AG04450 (cell line): ENCODE measurements at places on chromosomes 11 and 22.

GRCh38 chr22:29702000-29702930 lies 17.5 kb upstream of the CABP7 start:
- DNase-seq = no peak

DNA sequence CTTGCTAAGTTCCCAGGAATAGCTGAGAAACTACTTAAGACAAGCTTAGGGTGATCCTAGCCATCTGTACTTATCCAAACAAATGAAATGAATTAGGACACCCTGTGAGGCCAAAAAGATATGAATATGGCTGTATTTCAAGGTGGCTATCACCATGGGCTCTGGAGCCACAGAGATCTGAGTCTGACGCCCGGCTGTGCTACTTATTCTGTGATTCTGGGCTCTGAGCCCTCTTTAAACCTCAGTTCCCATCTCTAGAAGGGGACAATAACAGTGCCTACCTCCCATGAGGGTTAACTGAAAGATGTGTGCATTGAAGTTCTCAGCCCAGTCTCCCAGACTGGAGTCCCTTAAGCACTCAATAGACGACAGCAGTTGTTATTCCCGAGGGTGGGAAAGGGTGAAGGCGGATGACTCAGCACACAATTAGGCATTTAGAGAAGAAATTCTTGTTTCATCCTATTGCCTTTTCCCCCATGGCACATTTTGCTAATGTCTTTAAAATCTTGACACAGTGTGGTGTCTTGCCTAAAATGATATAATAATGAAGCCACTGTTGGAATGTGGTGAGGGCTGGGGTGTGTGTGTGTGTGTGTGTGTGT lies 132.5 kb downstream of the ADAMTS15 start:
- no peak for DNase-seq

DNA sequence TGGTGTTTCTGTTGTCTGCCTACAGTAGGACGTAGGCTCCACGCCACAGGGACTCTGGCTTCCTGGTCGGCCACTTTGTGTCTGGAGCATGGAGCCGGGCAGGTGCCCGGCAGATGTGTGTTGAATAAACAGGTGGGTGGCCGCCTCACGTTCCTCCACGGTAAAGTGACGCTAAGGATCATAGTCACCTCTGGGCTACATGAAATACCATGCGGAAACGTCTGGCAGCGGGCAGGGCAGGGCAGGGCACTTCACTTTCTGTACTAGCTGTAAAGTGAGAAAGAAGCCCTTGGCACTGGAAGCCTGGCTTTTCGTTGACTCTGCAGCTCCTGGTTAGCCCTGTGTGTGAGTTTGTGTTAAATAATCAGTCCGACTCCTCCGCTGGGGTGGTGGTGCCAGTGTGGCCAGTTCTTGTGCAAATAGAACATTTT lies 52.4 kb downstream of the MCM5 start:
- DNase-seq = no peak

DNA sequence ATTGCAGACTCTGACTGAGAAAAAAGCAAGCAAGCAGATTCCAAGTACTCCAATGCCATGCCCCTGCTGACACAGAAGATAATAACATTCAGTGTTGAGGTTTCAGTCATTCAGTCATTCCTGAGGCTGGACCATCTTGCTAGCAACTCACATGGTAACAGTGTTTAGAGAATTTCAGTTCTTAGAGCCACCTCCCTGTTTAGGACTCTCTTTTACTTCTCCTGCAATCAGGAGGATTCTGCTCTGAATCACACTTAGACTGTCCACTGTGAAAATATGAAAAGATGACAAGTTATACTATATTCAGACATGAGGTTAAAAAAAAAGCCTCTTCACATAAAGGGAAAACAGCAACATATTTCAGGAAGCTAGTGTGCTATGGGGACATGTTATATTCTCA lies 183.9 kb upstream of the CTSC start:
- no peak for DNase-seq

GRCh38 chr22:46465345-46465720 lies 72.1 kb downstream of the CELSR1 start:
- DNase-seq = no peak

- no peak for DNase-seq
Observed at GRCh38 chr11:44018127-44018521, 29.7 kb upstream of the ACCSL start.

DNA sequence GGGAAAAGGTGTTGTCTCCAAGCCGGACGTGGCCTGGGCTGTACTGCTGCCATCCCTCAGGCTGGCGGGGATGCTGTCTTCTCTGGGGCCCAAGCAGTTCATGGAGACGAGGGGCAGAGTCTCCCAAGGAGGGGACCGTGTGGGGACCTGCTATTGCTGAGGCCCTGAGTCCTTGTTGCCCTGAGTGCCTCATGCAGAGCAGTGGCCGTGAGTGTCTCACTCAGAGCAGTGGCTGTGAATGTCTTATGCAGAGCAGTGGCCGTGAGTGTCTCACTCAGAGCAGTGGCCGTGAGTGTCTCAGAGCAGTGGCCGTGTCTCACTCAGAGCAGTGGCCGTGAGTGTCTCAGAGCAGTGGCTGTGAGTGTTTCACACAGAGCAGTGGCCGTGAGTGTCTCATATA lies 54.7 kb downstream of the GRAMD4 start:
- no peak for DNase-seq

- no peak for DNase-seq
Observed at GRCh38 chr11:3639841-3640240, 2.0 kb downstream of the ART5 start.

- peak; percentile 20 for DNase-seq
Observed at GRCh38 chr11:70233511-70233934, 30.4 kb downstream of the FADD start.

- no peak for DNase-seq
Observed at GRCh38 chr22:37569009-37569920, 9.0 kb downstream of the CDC42EP1 start.

- DNase-seq = no peak
Observed at GRCh38 chr11:57463671-57464538, 3.6 kb downstream of the RTN4RL2 start.

GRCh38 chr11:22491555-22492225 lies 133.9 kb downstream of the FANCF start:
- DNase-seq = no peak

GRCh38 chr22:36409911-36410756 lies 22.4 kb upstream of the MYH9 start:
- DNase-seq = no peak

GRCh38 chr11:106467501-106467900 lies 390.0 kb downstream of the AASDHPPT start:
- DNase-seq = no peak
